Stimulated activated CD8-positive, alpha-beta memory T cell treated with anti-CD3 and anti-CD28 coated beads, Interleukin-7, amount 100 ng/mL, for 1 hour (primary cell): ENCODE measurements at places on chromosomes 3 and 15.

- DNase-seq = no peak
Observed at GRCh38 chr15:40388941-40389823, 6.7 kb downstream of the KNSTRN start.

GRCh38 chr3:27141668-27142067 is 227.5 kb downstream of the NEK10 start:
- no peak for DNase-seq

- DNase-seq = no peak
Observed at GRCh38 chr3:12395349-12396012, 88.8 kb upstream of the TSEN2 start.

DNA sequence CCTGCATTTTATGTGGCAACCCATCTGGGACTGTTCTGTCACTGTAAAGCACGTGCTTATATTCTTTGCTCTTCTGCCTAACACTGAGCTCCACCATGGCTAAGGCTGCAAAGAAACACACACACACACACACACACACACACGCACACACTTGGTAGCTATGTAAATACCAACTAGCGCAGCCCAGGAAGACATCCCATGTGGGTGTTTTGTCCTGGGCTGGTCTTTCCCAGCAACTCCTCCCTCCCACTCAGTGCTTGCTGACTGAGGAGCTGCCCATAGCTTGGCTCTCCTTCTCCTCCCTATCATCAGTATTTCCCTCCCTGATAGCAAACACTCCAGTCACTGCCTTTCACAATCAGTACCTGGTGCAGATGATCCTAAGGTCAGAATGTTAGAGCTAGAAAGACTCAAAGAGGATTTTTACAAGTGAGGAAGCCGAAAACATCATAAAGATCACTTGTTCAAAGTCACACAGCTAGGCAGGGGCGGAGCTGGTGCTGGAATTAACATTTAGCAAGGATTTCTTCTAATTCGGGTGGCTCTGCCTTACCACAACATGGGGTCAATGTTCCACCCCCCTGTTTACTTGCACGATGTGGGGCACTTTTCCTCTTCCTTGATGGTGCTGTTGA is 377.1 kb upstream of the TBL1XR1 start:
- DNase-seq = no peak

GRCh38 chr15:52071570-52071969 is 41.0 kb downstream of the BCL2L10 start:
- no peak for DNase-seq

DNA sequence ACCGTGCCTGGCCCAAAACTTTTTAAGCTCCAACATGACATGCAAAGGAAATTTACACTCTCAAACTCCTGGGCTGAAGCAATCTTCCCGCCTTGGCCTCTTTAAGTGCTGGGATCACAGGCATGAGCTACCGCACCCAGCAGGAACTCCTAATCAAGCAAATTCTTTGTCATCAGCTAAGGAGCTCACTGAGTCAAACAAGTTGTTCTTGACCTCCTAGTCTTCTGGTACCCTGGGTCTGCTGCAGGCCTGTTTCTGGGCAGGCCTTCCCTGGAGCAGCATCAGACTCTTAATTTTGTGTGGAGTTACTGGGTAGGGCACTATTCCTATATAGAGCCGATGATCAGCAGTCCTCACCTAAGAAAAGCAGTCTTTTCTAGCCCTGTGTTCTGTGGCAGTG is 68.4 kb upstream of the FLNB start:
- DNase-seq = no peak

- no peak for DNase-seq
Observed at GRCh38 chr15:39195961-39196486, 384.9 kb upstream of the THBS1 start.

DNA sequence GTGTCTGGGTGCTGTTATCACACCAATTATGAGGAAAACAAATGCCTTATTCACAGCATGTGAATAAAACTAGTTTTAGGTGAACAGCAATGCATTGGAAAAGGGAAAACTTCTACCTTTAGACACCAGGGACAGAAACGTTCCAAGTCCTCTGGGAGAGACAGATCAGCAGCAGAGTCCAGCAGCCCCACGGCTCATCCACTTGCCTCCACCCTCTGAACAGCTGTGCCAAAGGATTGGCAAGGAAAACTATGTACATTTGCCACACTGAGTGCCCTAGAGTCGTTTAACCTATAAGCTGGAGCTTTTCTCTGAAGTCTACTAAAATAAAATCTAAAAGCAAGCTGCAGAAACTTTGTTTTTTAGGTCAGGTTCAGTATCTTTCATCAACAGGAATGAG is 107.7 kb upstream of the EIF1B start:
- no peak for DNase-seq

GRCh38 chr3:152318512-152318911 is 49.8 kb downstream of the MBNL1 start:
- DNase-seq = no peak

DNA sequence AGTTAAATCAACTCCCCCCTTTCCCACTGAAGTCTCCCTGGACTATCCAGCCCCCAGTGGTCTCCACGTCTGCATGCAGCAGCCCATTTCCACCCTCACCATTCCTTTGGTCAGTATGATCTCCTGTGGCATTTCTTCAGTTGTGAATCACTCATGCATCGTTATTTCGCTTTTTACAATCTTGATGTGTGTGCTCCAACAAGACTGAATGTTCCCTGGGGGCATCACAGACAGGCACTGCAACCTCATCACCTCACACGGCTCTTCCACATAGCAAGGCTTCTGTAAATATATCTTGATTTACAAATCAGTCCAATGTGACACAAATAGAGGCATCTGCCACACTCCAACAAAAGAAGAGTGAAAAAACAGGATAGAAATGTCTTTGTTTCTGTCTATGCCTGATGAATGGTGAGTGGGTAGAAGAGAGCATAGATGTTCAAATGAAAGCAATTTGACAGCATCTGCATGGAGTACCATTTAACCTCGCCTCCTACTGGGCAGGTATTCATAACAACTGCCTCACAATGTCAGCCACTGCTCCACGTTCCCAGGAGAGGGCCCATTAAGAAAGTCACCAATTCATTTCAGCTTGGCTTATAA is 5.2 kb downstream of the HEG1 start:
- DNase-seq = no peak

GRCh38 chr3:105323274-105323599 is 43.5 kb upstream of the ALCAM start:
- no peak for DNase-seq

GRCh38 chr3:147816752-147817151 is 407.6 kb downstream of the ZIC1 start:
- no peak for DNase-seq

DNA sequence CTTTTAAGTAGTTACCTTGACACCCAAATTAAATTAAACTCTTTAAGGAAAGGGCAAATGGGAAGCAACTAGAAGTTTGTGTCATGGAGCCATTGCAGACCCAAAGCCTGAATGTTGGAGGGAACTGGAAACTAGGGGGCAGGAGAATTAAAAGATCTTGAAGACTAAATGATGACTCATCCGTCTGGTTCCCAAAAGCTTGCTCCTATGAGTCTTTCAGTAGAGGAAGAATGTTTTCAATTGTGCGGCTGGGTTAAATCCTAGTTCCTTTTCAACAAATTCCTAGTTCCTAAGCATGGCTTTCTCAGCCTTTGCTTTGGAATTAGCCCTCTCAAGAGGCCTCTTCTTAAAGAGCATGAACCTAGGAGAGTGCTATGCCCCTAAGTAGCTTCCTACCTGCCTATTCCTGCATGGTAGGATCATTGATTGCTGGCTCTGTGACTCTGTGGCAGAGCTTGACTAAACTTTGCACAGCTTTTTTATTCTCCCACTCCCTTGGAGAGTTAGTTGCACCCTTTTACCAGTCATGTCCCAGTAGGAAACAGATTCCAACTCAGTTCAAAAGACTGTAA is 17.7 kb downstream of the CLEC3B start:
- DNase-seq = no peak

DNA sequence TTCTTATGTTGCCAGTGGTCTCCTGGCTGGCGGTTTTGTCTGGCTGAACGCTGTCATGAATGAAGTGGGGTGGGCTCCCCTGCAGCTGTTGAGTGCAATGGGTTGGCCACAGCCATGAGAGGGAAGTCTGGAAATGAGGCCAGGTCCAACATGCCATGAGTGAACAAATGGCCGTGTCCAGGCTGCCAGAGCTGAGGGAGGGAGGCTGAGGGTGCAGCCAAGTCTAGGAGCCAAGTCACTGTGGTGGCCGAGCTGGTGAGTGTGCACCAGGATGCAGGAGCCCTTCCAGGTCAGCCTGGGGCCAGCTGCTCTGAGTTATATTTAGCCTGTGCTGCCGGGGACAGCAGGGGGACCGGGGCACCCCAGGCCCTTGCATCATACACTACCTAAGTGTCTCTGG is 24.7 kb upstream of the PRR23E start:
- DNase-seq = no peak

GRCh38 chr3:106510206-106510605 is 641.4 kb upstream of the CBLB start:
- DNase-seq = no peak

GRCh38 chr15:23422099-23422945 is 24.7 kb downstream of the GOLGA6L2 start:
- DNase-seq = no peak

DNA sequence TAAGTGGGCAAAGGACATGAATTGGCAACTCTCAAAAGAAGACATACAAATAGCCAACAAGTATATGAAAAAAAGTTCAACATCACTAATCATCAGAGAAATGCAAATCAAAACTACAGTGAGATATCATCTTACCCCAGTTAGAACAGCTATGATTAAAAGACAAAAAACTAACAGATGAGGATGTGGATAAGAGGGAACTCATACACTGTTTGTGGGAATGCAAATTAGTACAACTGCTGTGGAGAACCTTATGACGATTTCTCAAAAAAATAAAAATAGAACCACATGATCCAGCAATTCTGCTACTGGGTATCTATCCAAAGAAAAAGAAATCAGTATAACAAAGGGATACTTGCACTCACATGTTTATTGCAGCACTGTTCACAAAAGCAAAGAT is 28.6 kb downstream of the NEK10 start:
- no peak for DNase-seq

DNA sequence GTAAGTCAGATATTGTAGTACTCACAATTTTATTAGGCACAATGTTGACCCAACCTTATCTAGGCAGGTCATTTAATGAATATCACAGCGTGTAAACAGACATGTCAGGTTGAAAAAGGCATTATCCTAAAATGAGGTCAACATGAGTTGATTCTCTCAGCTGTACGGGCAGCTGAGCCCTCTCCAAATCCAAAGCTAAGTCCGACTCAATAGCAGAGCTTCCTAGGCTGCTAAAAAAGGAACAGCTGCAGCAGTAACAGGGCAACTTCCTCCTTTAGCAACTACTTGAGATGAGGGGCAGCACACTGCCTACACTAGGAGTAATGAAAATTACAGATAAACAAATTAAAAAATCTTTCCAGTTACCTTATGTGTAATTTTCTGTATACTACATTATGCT is 189.2 kb downstream of the CADM2 start:
- no peak for DNase-seq

DNA sequence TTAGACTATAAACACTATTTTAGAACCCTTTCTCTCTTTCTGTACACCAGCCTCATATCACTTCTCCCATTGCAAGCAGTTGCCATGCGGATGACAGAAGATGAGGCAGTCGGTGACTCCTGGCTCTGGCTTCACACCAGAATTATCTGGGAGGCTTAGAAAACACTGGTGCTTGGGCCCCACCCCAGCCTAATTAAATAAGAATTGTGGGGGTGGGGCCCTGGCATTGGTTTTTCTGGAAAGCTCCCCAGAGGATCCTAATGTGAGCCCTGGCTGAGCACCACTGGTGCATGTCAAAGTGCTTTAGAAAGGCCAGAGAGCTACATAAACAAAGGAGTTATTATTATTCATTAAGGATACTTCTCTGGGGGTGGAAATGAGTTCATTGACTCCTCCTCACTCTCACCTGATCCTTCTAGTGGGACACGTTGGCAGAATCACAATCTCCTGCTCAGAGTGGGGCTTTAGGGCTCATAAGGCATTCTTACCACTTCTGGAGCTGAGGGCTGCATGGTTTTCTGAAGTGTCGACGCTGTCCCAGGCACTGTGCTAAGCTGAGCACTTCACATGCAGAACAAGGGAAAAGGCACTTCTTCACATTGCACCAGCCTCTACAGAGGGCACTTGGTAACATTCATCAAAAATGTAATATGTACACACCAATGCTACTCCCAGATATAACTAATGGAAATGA is 188.5 kb upstream of the TLE3 start:
- DNase-seq = no peak

DNA sequence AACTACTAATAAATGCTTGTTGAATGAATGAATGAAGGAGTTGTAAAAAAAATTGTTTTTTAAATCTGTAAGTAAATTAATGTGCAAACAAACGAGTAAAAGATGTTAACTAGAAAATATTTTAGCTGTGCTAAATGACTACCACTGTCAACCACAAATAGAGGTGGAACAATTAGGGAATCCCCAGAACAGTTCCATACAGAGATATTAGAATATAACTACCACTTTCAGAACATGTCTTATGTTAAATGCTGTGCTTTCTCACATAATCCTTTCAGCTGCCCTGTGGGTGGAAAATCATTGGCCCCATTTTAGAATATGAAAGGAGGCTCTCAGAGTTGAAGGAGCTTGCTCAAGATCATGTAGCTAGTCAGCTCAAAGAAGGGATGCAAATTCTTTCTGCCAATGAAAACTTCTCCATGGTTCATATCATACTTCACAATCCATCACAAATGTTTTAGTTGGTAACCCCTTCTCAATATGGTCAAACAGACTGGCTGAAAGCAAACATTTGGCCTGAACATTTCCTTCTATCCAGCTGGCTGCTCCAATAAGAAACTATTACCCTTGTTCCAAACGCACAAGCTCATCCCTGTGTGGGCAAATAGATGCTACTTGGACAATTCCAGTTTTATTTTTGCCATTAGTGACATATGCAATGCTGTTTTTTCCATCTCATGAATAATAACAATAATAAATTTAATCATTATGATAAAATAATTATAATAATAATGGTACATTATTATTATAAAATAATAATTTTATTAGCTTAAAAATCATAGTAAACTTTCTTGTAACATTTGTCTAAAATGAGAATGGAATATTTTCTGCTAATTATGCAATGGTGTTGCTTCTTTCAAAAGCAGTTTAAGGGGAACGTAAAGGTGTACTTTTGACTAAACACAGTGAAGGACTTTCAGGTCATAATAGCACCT is 290.4 kb upstream of the STT3B start:
- no peak for DNase-seq

GRCh38 chr3:40341671-40342070 is 32.2 kb downstream of the EIF1B start:
- no peak for DNase-seq

- no peak for DNase-seq
Observed at GRCh38 chr3:95464346-95464745, 1350.0 kb upstream of the EPHA6 start.

- no peak for DNase-seq
Observed at GRCh38 chr15:80604583-80605575, 90.2 kb upstream of the ABHD17C start.

GRCh38 chr3:65330072-65330471 is 642.3 kb upstream of the ADAMTS9 start:
- DNase-seq = no peak

GRCh38 chr3:54137311-54137710 is 15.0 kb downstream of the CACNA2D3 start:
- no peak for DNase-seq

- DNase-seq = no peak
Observed at GRCh38 chr3:110384601-110385000, 687.0 kb upstream of the NECTIN3 start.

- no peak for DNase-seq
Observed at GRCh38 chr3:112247900-112248299, 46.1 kb downstream of the SLC9C1 start.

- DNase-seq = no peak
Observed at GRCh38 chr3:163327086-163327485, 1751.2 kb downstream of the SI start.

- DNase-seq = no peak
Observed at GRCh38 chr3:104648823-104649222, 717.9 kb upstream of the ALCAM start.
